ENCODE measurements at places on chromosomes 7 and 10.

GRCh38 chr7:65820287-65820950, 52.5 kb upstream of the VKORC1L1 start:
- peak; percentile 41 for DNase-seq

- DNase-seq: no peak
Measured at GRCh38 chr10:44016589-44017482, 368.1 kb downstream of the CXCL12 start.

- DNase-seq: no peak
Measured at GRCh38 chr10:92131275-92131820, 159.5 kb downstream of the CPEB3 start.

- DNase-seq: no peak
Measured at GRCh38 chr7:16592395-16592794, 53.2 kb downstream of the ANKMY2 start.

DNA sequence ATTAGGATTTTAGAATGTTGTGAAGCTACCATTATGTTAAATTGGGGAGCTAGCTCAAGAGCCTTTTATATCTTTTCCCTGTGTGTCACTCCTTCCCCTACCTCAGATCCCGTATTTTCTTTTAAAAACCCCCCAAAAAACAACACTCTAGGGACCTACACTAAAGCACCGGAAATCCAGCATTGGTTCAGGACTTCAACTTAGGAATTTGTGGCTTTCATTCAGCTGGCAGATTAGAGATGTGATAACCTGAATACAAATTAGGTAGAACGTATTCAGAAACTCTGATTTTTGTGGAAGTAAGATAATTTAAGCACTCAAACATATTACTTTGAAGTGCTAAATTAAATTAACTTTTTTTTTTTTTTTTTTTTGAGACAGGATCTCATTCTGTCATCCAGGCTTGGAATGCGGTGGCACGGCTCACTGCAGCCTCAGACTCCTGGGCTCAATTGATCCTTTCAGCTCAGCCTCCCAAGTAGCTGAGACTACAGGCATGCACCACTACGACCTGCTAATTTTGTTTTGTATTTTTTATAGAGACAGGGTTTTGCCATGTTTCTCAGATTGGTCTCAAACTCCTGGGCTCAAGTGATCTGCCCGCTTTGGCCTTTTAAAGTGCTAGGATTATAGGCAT, 6.8 kb downstream of the TBC1D12 start:
- no peak for DNase-seq

DNA sequence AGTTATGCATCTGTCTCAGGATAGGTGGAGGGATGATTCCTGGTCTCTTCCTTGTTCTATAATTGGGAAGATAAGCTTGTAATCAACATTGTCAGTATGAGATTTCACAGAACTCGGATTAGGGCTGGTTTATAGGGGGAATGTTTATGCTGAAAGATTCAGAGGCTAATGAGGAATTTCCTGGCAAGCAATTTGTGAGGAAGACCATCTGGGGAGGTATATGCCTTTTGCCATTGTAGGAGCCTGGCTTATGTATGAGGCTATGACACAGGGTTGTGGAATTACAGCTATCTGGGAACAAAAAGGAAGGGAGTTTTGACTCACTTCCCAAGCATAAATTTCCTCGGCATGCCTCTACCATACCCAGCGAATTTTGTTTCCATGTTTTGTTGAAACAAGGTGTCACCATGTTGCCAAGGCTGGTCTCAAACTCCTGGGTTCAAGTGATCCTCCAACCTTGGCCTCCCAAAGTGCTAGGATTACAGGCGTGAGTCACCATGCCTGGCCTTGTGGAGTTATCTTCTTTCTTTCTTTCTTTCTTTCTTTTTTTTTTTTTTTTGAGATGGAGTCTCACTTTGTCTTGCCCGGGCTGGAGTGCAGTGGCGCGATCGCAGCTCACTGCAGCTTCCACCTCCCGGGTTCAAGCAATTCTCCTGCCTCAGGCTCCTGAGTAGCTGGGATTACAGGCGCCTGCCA, 1.6 kb upstream of the COPS6 start:
- no peak for DNase-seq

DNA sequence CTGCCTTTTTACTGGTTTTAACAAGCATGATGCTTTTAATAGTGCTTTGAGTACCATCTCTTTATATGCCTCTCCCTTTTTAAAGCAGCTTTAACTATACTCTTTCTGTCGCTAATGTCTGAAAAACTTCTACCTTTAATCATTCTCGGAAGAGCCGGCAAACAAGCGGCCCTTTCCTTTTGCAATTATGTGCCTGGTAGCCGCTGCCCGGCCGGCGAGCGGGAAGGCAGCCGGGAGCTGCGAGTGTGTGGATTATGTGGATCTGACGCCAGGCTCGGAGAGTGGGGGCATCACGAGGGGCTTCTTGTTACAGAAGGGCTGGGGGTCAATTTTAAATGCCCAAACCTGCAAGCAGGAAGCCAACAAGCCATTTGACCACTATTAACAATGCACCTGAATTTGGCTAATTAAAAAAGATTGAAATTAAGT, 120.9 kb downstream of the BUB3 start:
- no peak for DNase-seq

GRCh38 chr7:108328174-108328651, 128.0 kb downstream of the NRCAM start:
- DNase-seq: no peak

DNA sequence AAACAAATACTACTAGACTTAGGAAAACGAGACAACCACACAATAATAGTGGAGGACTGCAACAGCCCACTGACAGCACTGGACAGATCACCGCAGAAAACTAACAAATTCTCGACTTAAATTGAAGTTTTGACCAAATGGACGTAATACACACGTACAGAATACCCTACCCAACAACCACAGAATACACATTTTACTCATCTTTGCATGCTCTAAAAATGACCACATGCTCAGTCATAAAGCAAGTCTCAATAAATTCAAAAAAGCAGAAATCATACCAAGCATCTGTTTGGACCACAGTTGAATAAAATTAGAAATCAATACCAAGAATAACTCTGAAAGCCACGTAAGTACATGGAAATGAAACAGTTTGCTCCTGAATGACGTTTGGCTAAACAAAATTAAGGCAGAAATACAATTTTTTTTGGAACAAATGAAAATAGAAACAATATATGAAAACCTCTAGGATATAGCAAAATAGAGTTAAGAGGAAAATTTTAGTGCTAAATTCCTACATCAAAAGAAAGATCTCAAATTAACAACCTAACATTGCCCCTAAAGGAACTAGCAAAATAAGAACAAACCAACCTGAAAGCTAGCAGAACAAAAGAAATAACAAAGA, 30.6 kb downstream of the MAPK8 start:
- no peak for DNase-seq

- no peak for DNase-seq
Measured at GRCh38 chr10:50347394-50347802, 96.1 kb upstream of the ASAH2 start.

- DNase-seq: no peak
Measured at GRCh38 chr7:45597286-45597984, 23.3 kb downstream of the ADCY1 start.

DNA sequence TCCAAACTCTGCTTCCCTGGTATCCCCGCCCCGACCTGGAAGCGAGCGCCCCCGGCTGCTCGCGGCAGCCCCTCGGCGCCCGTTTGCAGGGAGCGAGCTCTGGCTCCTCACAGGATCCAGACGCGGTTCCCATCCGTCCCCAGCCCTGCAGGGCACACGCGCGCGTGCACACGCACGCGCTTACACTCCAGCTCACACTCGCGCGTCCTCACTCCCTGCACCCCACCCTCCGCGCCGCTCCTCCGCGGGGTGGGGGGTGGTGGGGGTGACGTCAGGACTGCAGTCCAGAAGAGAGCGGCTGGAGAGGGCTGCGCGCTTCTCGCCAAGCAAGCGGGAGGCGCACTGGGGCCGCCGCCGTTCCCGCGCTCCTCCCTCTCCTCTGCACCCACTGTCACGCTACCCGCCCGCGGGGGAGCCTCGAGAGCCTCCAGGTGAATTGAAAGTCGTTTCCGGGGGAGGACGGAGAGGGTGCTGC, 255.6 kb downstream of the OTUD1 start:
- peak; percentile 36 for DNase-seq

DNA sequence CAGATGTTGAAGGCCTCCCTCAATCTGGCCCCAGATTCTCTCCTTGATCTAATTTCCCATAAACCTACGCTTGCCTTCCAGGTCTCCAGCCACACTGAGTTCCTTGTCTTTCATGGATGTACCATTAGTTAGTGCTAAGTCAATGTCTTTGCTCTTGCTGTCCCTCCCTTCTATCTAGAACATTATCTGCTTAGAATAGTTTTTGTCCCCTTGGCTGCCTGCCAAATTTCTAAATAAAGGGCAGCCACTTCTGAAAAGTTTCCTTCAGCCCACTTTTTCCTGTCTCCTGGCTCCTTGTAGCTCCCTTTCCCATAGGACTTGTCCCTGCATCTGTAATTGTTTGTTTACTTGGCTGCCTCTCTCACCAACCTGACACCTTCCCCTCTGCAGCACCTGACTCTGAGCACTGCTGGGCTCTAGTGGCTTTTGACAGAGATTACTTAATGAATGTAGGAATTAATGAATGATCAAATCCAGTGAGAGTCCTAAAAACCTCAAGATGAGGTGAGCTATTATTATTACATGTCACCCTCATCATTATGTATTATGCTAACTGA, 58.3 kb downstream of the CXCL12 start:
- no peak for DNase-seq

DNA sequence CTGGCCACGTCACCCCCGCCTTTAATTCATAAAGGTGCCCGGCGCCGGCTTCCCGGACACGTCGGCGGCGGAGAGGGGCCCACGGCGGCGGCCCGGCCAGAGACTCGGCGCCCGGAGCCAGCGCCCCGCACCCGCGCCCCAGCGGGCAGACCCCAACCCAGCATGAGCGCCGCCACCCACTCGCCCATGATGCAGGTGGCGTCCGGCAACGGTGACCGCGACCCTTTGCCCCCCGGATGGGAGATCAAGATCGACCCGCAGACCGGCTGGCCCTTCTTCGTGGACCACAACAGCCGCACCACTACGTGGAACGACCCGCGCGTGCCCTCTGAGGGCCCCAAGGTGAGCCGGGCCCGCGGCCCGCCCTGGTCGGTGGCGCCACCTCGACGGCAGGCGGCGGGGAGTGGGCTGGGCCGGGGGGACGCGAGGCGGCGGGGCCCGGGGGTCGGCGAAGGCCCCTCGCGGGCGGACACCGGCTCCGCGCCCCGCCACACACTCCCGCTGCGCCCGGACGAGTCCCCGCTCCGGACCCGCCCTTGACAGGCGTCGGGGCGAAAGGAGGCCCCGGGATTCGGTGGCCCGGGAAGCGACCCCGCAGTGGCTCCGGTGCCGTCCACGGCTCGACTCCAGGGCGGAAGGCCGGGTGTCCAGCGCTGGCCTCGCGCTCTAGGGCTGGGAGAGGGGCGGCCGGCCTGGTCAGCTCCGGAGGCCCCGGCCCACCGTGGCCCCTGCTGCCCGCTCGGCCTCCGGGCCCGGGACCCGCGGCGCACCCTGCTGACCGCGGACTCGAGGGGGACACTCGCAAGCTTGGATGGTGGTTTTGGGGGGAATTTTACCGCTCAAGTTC, 557 bp downstream of the BAG3 start:
- peak; percentile 49 for DNase-seq

DNA sequence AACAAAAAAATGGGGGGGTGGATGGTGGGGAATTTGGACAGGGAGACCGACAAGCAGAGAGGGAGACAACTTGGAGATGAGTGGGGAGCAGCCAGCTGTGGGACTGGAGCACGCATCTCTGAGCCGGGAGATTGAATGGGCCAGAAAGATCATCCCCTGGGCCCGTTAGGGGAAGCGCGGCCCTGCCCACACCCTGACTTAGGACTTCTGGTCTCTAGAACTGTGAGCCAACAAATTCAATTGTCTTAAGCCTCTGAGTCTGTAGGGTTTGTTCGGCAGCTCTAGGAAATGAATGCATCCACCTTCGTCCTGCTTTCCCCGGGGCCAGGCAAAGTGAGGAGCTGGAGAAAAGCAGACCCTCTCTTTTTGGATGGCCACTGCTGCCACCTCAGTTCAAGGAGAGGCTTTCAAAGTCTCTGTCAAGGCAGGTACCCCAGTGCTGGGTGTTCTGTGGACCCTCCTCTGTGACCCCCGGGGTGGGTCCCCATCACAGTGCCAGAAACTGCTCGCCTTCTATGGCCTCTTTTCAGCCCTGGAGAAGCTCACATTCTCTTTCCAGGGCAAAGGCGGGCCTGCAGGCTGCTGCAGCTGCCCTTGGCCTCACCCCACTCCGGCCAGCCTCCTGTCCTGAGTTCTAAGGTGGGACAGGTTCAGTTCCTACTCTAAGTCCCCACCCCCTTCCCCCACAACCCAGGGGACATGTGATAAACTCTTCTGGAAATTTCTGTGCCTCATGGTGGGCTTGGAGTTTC, 423.2 kb downstream of the RPS24 start:
- no peak for DNase-seq

- DNase-seq: no peak
Measured at GRCh38 chr10:97243836-97244235, 48.6 kb downstream of the ARHGAP19 start.

GRCh38 chr7:158473221-158473620, 114.4 kb downstream of the PTPRN2 start:
- no peak for DNase-seq

GRCh38 chr10:113179265-113179664, 229.2 kb downstream of the TCF7L2 start:
- DNase-seq: no peak

GRCh38 chr7:141654551-141654950, 47.4 kb downstream of the DENND11 start:
- peak; percentile 79 for DNase-seq

DNA sequence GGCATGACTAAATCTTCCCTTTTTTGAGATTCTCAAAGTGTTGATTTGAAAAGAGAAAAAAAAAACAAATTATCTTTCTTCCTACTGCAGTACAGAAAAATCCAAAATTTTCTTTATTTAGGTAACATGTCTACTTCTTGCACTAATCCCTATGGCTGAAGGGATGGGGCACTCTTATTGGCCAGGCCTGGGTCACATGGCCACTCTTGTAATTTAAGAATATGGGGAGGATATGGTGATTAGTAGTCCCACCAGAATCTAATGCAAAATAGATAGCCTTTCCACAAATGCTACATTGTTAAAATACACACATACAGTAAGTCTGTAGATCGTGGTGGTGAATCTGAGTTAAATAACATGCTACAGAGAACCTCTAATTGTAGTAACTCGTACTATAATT, 7.0 kb upstream of the PALS2 start:
- DNase-seq: no peak

DNA sequence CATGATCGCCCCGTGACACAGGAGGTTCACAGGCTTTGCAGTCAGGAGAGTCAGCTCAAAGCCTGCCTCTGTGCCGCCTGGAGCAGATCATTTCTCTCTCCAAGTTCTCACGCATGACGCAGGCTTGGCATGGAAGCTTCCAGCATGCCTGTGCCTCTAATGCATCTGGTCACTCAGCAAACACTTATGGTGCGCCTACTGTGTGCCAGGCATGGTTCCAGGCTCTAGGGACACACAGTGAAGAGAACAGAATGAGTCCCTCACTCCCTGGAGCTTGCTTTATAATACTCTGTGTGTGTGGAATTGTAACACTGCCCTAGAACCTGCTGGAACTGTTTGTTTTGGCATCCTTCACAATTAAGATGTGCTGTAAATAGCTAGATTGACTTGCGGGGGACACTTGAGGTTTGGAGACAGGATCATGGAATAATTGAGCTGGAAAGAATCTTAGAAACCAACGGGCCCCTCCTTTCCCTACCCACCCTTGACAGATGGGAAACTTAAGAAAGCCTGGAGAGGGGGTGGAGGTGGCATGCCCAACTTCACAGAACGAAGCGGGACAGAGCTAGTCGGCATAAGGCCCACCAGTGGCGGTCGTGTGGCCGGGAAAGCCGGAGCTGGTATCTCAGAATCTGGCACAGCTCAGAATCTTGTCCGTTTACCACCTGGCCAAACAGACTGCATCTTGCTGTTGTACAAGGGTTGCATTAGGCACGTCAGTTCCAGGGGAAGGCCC, 4.6 kb upstream of the MYH16 start:
- DNase-seq: no peak

Measured in endothelial cell (in vitro differentiated cells).